ENCODE measurements at places on chromosomes 12 and 14.
A peak's percentile ranks its signal among the peaks of the same experiment; 100 is the strongest.

DNA sequence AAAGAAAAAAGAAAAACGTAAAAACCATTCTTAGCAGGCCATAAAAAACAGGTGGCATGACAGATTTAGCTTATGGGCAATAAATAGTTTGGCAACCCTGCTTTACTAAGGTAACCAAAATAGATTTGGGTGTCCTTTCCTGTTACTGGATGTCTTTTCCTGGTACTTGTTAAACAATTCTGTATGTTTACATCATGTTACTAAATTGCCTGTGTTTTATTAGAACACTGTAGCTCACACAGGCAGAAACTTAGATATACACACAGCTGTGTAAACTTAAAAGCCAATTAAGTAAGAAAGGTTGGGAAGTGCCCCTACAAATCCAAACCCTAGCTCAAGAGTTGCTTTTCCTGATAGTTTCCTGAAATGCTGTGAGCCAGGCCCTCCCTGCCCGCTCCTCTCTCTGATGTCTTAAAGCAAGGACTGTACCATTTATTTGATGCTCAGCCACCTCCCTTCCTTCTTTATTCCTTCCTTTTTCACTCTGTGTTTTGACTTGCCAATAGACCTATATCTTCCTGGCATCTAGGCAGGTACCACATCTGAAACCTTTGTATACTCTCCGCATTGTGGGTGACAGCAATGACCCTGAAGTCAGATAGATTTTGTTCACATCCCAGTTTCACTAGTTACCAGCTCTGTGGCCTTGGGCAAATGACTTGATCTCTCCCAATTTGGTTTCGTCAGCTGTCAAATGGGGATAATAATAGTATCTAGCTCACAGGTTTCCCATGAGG lies 3.7 kb upstream of the CAMKK2 start:
- no peak overlapping the region for H3K27ac ChIP-seq
- no peak overlapping the region for H3K4me3 ChIP-seq
- peaks cover 11% of the 10 kb centered on the region for H3K27me3 ChIP-seq
- no peak for DNase-seq

GRCh38 chr12:65785500-65785899 lies 38.8 kb upstream of the HMGA2 start:
- peaks cover 23% of the 10 kb centered on the region for H3K36me3 ChIP-seq
- no peak for DNase-seq
- peaks cover 3% of the 10 kb centered on the region for H3K27me3 ChIP-seq

DNA sequence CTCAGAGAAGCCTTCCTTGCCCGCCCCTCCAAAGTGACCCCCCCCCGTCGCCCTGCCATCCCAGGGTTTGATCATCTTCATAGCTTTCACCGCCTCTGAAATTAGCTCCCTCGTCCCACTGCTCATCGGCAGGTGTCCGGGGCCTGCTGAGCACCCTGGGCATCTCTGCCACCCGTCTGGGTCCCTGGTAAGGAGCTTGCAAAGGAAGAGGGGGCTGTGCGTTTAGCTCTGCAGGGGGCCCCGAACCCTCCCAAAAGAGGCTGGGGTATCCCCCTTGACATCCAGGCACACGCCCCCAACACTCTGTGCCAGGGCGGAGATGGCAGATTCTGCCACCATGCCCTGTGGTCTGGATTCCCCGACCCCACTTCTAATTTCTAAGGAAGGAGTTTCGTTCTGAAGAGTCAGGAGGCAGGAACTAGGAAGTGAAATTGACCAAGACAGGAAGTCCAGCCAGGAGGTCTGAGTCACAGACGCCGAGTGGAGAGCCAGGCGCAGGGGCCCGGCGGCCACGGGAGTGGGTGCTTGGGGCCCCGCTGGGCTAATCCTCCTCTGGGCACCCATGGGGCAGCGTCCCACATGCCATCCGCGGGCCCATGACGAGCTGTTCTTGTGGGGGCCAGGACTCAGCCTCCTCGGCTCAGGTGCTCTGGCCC lies 95.7 kb downstream of the RFLNA start:
- DNase-seq = no peak
- no peak overlapping the region for H3K27ac ChIP-seq

DNA sequence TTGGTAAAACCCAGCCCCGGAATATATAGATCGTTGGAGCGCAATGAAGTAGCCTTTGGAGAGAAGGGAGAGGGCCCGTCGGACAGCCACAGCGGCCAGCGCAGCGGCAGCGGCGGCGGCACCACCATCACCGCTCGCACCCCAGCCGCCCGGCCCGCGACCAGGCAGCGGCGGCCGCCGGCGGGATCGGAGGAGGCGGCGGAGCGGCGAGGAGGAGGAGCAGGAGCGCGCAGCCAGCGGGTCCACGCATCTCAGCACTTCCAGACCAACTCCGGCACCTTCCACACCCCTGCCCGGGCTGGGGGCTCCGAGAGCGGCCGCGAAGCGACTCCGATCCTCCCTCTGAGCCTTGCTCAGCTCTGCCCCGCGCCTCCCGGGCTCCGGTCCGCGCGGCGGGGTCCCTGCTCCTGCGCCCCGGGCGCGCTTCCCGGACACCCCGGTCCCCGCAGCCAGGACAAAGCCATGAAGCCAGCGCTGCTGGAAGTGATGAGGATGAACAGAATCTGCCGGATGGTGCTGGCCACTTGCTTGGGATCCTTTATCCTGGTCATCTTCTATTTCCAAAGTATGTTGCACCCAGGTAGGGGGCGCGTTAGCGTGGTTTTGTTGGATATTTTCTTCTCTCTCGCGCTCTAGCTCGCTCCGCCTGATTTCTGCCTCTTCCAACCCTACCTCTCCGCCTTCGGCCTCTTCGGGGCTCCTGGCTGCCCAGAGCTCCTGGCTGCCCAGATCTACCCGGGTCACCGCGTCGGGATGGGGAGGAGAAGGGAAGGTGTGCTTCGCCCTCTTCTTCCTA lies 400 bp downstream of the CHST11 start:
- peak overlapping the region; percentile 98 for H3K27ac ChIP-seq
- H3K4me3 ChIP-seq = peak overlapping the region; percentile 98
- H3K4me1 ChIP-seq = peaks cover 47% of the 10 kb centered on the region
- DNase-seq = peak; percentile 62
- H3K27me3 ChIP-seq = peaks cover 11% of the 10 kb centered on the region
- no peaks in the 10 kb centered on the region for H3K36me3 ChIP-seq

DNA sequence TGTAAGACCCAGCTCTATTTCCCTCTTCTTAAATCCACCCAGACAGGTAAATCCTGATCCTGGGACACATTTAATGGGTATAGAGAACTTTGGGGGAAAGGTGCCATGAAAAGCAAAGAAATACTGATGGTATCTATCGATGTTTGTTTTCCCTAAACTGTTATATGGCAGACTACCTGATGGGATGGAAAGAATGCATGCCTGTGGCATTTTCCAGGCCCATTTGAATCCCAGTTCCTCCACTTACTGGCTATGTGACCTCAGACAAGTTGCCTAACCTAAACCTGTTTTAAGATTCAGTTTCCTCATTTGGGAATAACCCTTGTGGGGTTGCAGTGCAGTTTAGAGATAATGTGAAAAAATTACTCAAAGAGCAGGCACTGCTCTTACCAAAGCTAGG lies 404.5 kb downstream of the FUT8 start:
- peaks cover 4% of the 10 kb centered on the region for H3K27me3 ChIP-seq
- no peaks in the 10 kb centered on the region for H3K4me1 ChIP-seq
- no peak overlapping the region for H3K4me3 ChIP-seq
- H3K27ac ChIP-seq = no peak overlapping the region

DNA sequence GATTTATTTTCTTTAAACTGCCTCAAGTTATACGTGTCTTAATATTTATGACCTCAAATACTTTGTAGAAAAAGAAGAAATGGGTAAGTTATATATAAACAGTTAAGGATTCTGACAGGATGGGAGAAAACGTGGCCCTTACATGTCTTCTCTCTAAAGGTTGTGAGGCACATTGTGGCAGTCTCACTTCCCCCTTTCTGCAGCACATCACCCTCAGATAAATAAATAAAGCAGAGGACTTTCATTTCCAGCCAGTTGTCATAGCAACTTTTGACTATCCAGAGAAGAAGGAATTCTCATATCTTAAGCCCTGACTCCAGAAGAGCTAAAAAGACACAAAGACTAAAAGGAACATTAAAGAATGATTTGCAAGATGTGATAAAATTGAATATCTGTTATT lies 28.8 kb upstream of the CEP83 start:
- no peaks in the 10 kb centered on the region for H3K36me3 ChIP-seq
- no peak overlapping the region for H3K27ac ChIP-seq
- DNase-seq = no peak

GRCh38 chr12:67942724-67943123 lies 46.5 kb upstream of the IFNG-AS1 start:
- peak overlapping the region; percentile 2 for H3K4me3 ChIP-seq
- DNase-seq = no peak
- peaks cover 3% of the 10 kb centered on the region for H3K27me3 ChIP-seq
- H3K36me3 ChIP-seq = no peaks in the 10 kb centered on the region
- H3K4me1 ChIP-seq = peaks cover 31% of the 10 kb centered on the region
- no peak overlapping the region for H3K27ac ChIP-seq

DNA sequence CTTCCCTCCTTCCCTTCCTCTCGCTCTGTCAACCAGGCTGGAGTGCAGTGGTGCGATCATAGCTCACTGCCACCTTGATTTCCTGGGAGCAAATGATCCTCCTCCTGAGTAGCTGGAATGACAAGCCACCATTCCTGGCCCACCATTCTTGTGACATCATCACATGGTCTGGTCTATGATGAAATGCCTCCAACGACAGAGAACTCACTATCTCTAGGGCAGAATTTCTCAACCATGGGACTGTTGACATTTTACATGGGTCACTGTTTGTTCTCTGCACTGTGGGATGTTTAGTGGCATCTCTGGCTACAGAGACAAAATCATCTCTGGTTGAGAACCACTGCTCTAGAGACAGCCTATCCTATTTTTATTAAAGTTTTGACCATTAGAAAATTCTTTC lies 9.7 kb downstream of the VRK1 start:
- no peak for DNase-seq
- H3K27ac ChIP-seq = no peak overlapping the region
- no peaks in the 10 kb centered on the region for H3K4me1 ChIP-seq
- peaks cover 42% of the 10 kb centered on the region for H3K36me3 ChIP-seq
- no peaks in the 10 kb centered on the region for H3K27me3 ChIP-seq

DNA sequence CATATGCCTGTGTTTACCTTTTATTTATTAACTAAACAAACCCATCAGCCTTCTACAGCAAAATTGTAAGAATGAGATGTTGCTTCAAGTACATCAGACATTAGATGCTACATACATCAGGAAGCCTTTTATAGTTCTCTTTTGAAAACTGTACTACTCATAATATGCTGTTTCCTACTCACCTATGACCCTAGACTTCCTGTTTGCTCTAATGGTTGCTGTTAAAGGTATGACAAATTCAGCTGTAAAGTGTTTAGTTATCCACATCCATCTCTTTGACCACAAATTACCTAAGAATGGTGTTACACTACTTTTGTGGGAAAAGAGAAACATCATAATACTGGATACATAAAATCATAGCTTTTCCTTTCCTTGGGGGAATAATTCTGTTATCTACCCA lies 220.0 kb downstream of the RAD51B start:
- H3K27ac ChIP-seq = no peak overlapping the region
- no peak overlapping the region for H3K4me3 ChIP-seq
- peaks cover 65% of the 10 kb centered on the region for H3K4me1 ChIP-seq
- DNase-seq = no peak
- peaks cover 4% of the 10 kb centered on the region for H3K36me3 ChIP-seq
- no peaks in the 10 kb centered on the region for H3K27me3 ChIP-seq

DNA sequence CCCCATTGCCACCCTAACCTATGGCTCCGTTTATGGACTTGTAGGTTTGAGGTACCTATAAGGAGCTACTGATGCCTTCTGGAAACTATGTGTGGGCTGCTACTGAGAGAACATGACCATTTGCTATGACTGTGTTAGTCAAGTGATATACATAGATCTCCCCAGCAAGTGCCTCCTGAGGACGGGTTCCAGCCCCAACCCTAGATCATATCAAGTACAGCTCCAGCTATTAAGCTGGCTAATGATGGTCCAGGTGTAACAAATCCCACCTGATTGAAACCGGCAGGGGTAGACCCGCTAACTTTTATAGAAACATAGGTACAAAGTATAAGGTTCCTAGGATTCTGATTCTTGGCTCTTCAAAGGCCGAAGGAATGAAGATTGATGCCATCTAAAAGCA lies 23.7 kb downstream of the NINJ2 start:
- peaks cover 12% of the 10 kb centered on the region for H3K4me1 ChIP-seq
- H3K4me3 ChIP-seq = no peak overlapping the region
- H3K36me3 ChIP-seq = no peaks in the 10 kb centered on the region
- peaks cover under 1% of the 10 kb centered on the region for H3K27me3 ChIP-seq

GRCh38 chr12:16756833-16757555 lies 151.0 kb upstream of the LMO3 start:
- H3K27ac ChIP-seq = peak overlapping the region; percentile 39
- no peak for DNase-seq

DNA sequence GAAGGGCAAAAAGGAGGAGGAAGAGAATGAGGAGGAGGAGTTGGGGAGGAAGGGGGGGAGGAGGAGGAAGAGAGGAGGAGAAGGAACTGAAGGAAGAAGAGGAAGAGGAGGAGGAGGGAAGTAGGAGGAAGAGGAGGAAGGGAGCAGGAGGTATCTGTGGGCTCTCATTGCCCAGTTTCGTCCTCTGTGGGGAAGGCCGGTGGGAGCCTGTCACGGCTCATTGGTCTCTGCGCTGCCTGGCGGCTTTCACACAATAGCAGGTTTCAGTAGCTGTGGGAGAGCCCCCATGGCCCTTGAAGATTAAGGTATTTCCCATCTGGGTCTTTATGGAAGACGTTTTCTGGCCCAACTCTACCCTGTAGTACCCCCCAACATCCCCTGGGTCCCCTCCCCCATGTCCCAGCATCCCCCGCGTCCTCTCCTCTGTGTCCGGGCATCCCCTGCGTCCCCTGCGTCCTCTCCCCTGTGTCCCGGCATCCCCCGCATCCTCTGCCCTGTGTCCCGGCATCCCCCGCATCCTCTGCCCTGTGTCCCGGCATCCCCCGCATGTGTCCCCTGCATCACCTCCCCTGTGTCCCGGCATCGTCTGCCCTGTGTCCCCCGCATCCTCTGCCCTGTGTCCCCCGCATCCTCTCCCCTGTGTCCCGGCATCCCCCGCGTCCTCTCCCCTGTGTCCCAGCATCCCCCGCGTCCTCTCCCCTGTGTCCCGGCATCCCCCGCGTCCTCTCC lies 278.2 kb upstream of the SFSWAP start:
- DNase-seq = peak; percentile 48
- no peak overlapping the region for H3K4me3 ChIP-seq
- no peak overlapping the region for H3K27ac ChIP-seq
- H3K4me1 ChIP-seq = peaks cover 29% of the 10 kb centered on the region

GRCh38 chr14:61174987-61175386 lies 106.2 kb downstream of the TMEM30B start:
- DNase-seq = no peak
- H3K4me3 ChIP-seq = no peak overlapping the region
- H3K27ac ChIP-seq = peak overlapping the region; percentile 3
- peaks cover 58% of the 10 kb centered on the region for H3K4me1 ChIP-seq

DNA sequence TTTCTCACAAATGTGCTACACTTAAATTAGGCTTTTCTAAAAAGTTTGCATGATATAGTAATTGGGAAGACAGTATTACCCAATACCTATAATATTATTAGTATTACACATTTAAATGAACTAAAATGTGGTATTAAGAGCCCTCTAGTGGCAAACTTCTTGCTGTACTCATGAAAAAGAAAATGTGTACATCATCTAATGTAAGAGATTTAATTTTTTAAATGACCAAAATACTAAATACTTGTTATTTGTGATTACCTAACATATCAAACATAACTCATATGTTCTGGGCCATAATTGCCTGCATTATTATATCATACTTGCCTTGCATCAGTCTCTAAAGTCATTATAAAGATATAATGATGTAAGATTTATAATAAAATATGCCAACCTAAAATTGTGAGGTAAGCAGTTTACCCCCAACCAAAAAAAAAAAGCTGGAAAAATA lies 64.2 kb downstream of the DNAI7 start:
- H3K36me3 ChIP-seq = no peaks in the 10 kb centered on the region
- peaks cover 3% of the 10 kb centered on the region for H3K27me3 ChIP-seq
- H3K4me1 ChIP-seq = peaks cover 10% of the 10 kb centered on the region
